Kidney (tissue), 22 donors: ENCODE measurements at places on chromosomes 3 and 15. TPM values are rescaled to one million over a fixed set of nuclear protein-coding genes. Genes with fewer than 3 reads are reported as not detected.

- no peak for DNase-seq
These were observed 459.1 kb upstream of the MDFIC2 start for GRCh38 chr3:70771426-70772147.

GRCh38 chr15:36960179-36960946 lies 140.0 kb downstream of the MEIS2 start:
- DNase-seq = no peak

- DNase-seq = no peak
These were observed 10.1 kb downstream of the SEMA3F start for GRCh38 chr3:50164984-50165909.

Gene KIF23
- total RNA-seq = 2.5 TPM

DNA sequence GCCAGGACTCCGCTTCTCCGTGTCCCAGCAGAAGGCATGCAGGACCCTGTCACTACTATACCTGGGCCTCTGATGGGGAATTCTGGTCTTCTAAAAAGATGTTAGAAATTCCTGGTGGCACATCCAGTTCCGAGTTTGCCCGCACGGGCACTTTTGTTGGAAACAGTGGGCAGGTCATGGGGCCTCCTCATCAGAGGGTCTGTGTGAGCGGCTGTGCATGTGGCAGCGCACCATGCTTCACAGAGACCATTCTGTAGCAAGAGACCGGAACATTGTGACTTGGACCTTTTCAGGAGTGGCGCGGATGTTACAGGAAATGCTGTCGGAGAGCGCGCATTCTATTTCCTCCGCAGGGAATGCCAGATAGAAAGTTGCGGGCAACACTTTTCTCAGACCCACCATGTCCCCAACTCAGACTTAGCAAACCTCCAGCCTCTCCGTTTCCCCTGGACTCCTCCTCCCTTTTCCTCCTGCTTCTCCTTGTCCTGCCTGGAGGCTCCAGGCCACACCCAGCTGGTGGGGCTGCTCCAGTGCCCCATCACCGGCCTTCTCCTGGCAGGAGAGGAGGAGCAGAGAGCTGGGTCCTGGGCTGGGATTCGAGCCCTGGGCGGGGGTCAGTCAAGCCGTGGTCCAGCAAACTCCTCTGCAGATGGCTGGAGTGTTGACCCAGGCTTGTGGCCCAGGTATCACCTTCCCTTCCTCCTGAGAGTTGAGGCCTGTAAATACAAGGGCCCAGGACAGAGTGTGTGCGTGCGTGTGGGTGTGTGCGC lies 46.6 kb downstream of the KLF13 start:
- no peak for DNase-seq
